GM12864 (cell line): ENCODE measurements at places on chromosomes 3 and 15.

DNA sequence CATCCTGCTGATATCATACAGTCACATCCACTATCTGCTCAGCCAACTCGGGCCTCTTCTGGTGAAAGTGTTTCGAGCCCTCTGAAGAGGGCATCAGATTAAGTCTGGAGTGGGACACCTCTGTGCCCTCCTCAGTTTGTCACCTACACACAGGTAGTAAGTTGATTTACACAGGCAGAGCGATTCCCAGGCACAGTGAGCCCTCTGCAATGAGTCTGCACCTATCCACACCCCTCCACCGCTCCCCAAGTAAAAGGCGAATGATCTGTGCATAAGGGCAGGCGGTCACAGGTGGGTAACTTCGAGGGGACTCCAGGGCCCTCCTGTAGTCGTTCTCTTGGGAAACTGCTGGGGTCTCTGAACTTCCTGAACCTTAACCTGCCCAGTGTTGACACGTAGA lies 152.0 kb downstream of the ATP10A start:
- no peak for DNase-seq

DNA sequence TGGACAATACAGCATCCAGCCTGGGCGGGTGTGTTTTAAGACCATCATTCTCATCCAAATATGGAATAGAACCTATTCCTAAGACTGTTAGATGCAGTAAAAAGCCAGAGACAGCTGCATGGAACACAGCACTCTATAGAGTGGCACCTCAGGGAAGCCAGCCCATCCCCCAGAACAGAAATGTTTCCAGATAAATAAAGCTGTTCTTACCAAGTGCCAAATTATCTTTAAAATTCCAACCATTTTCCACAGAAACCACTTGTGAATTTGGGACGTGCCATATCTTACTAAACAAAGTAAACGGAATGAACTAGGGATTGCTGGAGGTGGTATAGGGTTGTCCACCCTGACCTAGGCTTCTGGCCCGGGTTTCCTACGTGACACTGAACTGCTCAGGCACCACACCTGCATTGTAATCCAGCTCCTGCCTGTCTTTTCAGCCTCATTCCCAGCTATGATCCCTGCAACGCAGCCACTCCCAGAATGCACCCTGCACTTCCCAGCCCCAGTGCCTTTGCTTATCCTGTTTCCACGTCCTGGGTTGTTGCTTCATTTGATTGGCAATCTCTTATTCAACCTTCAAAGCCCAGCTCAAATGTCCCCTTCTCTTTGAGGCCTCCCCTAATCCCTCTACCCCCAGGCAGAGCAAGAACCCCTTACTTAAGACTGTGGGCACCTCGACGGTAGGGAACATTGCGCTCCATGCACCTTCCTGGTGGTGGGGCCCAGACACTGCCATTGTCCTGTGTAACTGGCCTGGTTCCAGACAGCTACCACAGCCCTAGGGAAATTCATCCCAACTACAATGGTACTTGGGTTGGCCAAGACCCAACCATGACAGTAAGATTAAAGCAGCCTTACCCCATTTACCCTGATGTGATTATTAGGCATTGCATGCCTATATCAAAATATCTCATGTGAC lies 100.2 kb downstream of the IQSEC1 start:
- DNase-seq = no peak

GRCh38 chr3:9897408-9898372 lies 5.0 kb upstream of the IL17RE start:
- no peak for DNase-seq

- no peak for DNase-seq
Observed at GRCh38 chr3:129238945-129239705, 10.3 kb upstream of the COPG1 start.

GRCh38 chr15:74201710-74202420 lies 722 bp downstream of the STRA6 start:
- DNase-seq = no peak

- no peak for DNase-seq
Observed at GRCh38 chr3:99972380-99973104, 141.8 kb downstream of the FILIP1L start.

DNA sequence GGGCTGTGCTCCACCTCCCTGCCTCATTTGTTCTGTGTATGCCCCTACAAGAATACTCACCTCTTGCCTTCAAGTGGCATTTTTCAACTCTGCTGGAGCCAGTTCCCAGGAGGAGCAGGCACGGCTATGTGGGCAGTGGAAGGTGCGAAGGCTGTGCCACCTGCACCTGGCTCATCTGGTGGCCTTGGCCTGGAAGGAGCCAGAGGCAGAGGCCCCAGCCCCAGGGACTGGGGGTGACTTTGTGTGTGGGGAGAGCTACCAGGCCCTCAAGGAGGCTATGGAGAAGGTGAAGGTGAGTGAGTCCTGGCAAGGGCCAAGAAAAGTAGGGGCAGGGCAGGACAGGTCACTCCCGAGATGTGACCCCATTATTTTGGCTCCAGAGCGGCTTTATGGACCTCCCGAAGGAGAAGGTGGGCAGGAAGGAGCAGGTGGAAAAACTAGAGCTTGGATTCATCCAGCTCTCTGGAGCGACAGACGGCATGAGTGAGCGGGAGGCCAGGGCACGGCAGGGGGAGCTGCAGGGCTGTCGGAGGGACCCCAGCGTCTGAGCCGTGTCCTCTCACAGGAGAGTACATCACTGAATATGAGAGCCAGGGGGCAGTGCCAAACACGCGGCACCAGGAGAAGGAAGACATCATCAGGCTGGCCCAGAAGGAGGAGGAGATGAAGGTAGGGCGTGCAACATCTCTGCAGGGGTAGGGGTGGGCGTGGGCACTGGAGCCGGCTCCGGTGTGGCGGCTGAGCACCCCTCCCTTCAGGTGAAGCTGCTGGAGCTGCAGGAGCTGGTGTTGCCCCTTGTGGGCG lies 57.3 kb upstream of the UBE2Q2 start:
- no peak for DNase-seq

GRCh38 chr3:130659911-130660310 lies 86.7 kb downstream of the PIK3R4 start:
- no peak for DNase-seq

- no peak for DNase-seq
Observed at GRCh38 chr3:178238179-178238578, 298.1 kb upstream of the KCNMB2 start.

- DNase-seq = no peak
Observed at GRCh38 chr15:91879158-91879557, 25.6 kb downstream of the SLCO3A1 start.

DNA sequence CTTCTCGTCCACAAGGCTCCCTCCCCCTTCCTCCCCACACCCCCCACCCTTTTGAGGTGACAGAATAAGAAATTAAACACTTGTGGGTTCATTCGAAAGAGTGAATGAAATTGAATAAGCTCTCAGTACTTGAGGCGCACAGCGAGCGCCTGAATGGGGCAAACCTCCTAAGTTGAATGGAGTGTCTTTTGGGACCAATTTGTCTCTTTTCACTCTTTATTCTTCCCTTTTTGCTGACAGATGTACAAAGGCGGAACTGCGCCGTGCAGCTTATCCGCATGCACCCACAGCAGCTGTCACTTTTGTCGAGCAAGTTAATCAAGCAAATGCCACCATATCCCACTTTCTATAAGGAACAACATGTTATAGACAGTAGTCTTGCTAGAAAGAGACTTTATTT lies 47.9 kb upstream of the FEZF2 start:
- no peak for DNase-seq

- DNase-seq = no peak
Observed at GRCh38 chr15:99707473-99708270, 25.6 kb downstream of the LYSMD4 start.

DNA sequence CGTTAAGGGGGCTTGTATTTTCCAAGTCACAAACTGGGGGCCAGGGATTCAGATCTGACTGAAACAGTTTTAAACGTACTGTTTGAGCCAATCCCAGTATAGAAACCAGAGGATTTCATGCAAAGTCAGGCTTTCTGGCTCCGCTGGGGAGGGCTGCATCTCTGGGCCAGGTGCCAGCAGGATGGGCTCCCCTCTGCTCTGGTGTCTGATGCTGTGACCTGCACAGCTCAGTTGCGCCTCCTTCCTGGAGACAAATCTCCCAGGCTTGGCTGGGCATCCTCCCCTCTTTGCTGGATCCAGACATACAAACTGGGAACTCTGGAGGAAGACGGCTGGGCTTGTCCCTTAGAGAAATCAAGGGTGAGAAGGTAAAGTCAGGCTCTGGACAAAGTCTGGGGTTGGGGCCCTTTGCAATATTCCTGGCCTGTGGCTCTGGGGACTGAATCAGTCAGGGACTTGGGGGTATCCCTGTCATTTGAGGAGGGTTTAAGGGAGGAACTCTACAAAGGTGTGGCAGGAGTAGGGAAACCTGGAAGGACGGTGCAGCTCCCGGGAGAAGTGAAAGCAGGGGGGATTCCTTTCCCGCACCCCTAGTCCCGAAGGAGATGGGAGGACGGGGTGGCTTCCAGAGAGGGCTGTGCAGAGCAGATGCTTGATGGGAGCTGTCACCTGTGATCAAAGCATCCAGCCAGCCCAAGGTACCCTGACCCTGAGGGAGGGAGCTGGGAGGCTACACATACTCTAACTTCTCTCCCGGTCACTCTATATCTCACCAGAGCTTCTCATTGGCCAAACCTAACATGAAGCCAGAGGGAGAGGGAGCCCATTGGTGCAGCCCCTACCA lies 114.8 kb upstream of the ATP2B2 start:
- no peak for DNase-seq

- DNase-seq = no peak
Observed at GRCh38 chr3:72186400-72186855, 401.5 kb upstream of the PROK2 start.

GRCh38 chr3:188153437-188154013 lies 432 bp upstream of the LPP start:
- no peak for DNase-seq

DNA sequence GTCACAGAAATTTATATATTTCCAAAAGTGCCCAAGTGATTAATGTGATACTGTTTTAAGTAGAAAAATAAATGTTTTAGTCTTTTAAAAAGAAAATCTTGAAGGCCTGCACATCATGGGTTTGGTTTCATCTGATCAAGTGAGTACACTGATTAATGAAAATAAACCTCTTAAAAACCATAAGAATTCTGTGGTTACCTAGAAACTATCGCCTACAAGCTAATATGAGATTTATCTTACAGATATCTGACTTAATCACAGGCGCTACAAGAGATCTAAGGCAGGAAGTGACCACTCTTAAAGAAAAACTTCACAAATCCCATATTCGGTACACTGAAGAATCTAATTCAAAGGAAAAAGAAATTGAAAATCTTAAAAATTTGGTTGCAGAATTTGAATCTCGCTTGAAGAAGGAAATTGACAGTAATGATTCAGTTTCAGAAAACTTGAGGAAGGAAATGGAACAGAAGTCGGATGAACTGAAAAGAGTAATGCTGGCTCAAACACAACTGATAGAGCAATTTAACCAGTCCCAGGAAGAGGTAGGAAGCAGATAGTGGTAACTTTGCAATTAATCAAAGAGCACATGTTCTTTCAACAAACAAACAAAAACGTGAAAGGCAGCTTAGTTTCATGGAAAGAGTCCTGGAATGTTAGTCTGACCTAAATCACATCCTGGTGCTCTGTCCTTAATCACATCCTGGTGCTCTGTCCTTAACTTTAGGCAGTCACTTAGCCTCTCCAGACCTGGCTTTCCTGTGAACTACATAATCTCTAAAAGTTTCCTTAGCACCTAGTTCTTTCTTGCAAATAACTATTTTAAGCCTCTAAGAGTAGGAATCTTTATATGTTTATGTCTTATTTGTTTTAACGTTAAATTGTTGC lies 131.8 kb downstream of the CCNL1 start:
- DNase-seq = no peak

DNA sequence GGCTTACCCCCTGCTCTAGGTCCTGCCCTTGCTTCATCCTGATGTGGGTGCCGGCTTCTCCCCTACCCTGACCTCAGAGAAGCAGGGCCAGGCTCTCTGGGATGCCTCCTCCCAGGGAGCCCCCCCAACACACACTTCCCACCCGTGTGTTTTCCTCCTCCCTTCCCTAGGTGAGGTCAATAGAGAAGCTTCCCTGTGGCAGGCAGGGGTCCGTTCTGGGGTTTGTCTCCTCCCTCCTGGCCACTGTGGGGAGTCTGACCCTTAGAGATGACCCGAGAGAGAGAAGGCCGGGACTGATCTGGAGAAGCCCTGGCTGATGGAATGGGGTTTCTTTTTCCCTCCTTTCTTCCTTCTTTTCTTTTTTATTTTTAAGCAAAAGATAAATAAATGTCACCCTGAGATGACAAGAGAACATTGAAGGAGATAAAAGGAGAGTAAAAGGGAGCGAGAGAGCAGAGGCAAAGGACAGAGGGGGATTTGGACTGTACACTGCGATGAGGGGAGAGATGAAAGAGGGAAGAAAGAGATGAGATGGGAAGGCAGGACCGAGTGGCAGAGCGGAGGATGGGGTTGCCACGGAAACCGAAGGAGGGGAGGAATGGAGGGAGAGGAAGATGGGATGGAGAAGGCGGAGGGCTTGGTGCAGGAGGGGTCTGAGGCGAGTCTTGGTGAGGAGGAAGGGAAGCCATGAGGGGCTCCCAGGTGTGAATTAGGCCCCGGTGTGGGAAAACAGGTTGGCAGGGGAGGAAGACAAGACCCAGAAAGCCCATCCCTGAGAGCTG lies 48.4 kb downstream of the IDH2 start:
- no peak for DNase-seq
